Hematopoietic multipotent progenitor cell (in vitro differentiated cells): ENCODE measurements at places on chromosomes 2 and 18.
A peak's percentile ranks its signal among the peaks of the same experiment; 100 is the strongest.

GRCh38 chr2:64192664-64193105, 48.5 kb upstream of the PELI1 start:
- DNase-seq, result no peak

DNA sequence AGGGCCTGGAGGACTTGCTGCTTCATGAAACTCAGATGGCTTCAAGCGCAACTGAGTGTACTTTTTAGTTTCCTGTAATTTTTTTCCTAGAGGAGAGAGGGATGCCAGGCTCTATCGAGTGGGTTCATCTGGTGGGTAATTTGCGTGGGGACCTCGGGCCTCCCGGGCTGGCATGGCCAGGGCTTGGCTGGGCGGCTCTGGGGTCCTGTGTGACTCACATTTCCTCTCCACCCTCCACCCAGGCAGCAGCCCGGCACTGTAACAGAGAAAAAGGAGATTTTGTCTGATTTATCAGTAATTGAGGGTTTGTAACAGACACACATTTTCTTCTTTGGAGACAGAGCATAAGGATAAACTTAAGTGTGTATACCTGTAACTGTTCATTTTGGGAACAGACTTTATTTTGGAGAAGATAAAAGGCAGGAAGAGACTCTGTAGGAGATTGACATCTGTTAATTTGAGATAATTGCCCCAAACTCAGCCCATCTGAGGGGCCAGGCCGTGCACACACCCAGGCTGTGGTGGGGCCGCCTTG, 64.3 kb downstream of the NFATC1 start:
- no peak for DNase-seq

DNA sequence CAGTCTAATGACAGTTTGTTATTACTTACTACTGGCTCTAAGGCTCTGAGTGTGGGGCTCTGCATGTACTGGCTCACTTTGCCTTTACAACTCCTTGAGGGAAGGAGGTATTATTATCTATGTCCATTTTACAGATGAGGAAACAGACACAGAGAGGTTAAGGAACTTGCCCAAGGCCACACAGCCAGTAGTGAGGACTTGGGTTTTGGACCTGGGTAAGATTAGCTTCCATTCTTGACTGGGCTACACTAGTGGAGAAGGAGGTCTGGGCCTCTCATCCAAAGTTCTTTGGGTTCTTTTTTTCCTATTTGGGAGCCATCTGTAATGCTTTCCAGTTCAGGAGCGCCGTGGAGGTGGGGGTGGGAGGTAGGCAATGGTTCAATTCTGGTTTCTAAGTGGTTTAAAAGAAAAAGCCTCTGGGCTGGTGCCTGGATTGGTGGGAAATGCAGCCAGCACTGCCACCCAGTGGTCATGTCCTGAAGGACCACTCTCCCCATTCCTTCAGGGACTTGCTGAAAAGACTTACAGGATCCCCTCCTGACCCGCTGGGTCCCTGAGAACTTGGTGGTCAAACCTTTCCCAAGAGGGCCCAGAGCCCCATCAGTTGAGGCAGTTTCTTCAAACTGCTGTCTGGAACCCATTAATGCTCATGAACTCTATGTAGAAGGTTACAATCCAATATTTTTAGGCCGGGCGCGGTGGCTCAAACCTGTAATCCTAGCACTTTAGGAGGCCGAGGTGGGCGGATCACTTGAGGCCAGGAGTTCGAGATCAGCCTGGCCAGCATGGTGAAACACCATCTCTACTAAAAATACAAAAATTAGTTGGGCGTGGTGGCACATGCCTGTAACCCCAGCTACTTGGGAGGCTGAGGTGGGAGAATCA, 38.6 kb upstream of the NOTO start:
- peak; percentile 75 for DNase-seq

DNA sequence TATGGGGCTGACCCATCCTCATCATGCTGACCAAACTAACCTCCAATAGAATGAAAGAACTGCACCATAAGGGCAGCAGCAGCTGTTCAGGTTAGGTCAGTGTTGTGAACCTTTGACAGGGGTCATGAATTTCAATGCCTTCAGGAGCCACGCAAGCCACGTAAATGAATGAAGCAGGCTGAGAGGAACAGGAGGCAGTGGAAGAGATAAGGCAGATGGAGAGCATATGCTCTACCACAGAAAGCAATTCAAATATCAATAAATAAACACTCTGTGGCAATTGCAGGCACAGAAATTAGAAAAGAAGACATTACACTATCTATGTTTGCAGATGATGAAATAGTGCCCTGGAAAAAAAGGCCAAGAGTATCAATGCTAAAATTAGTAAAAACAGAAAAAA, 56.3 kb downstream of the SCG2 start:
- no peak for DNase-seq

GRCh38 chr2:162063899-162064298, 10.1 kb downstream of the DPP4 start:
- no peak for DNase-seq

- DNase-seq, result no peak
Measured at GRCh38 chr2:187297801-187298200, 150.3 kb downstream of the CALCRL start.

DNA sequence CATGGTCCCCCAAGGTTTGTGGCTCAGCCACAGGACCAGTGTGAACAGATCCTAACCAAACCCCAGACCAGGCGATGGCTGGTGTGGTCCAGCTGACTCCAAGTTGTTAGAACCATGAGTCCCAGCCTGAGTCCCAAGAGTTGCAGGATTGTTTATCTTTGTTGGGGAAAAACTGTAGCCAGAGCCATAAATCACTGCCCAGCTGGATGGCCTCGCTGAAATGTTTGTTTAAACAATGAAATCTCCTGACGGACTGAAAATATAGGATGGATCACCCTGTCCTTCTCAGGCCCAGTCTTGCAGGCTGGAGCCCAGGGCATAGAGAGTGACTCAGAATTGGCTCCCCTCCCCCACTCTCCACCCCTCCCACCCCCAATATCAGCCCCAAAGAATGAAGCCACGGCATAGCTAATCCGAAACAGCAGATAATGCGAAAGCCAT, 36.4 kb downstream of the PKDCC start:
- DNase-seq, result no peak

- peak; percentile 17 for DNase-seq
Measured at GRCh38 chr2:190415794-190416775, 7.9 kb downstream of the MFSD6 start.

GRCh38 chr2:181104512-181105115, 124.2 kb downstream of the UBE2E3 start:
- DNase-seq, result no peak

- DNase-seq, result no peak
Measured at GRCh38 chr2:150438654-150439053, 48.8 kb downstream of the RND3 start.

DNA sequence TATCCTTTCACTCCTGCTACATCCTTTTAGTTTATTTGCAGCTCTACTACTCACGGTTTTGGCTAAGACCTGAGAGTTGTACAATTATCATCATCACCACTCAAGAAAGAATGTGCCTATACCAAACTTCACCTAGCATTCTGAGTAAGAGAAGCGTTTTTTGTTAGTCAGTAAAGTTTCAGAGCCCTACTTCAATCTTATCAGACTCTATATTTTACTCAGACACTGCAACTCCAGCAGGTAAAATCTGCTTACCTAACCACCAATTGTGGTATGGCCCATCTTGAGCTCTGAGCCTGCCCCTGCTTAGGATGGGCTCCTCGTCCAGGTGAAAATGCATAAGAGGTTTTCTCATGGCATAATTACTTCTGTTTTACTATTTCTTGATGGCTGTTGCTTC, 37.1 kb downstream of the ICOS start:
- DNase-seq, result no peak

GRCh38 chr2:134675314-134675713, 43.5 kb downstream of the TMEM163 start:
- DNase-seq, result no peak

DNA sequence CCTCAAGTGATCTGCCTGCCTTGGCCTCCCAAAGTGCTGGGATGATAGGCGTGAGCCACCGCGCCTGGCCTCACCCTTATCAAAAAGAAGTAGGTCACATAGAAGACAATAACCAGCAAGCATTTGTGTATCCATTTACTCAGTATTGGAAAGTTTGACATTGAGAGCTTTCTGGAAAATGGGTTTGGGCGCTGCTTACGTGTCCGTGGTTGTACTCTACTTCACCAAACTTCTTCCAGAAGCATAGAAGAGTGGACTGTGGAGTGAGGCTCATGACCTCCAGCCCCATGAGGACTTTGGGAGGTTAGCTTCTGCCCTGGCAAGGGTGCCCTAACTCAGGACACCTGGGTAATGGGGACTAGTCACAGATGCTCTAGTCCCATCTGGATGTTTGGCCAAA, 3.7 kb upstream of the ODC1 start:
- no peak for DNase-seq

DNA sequence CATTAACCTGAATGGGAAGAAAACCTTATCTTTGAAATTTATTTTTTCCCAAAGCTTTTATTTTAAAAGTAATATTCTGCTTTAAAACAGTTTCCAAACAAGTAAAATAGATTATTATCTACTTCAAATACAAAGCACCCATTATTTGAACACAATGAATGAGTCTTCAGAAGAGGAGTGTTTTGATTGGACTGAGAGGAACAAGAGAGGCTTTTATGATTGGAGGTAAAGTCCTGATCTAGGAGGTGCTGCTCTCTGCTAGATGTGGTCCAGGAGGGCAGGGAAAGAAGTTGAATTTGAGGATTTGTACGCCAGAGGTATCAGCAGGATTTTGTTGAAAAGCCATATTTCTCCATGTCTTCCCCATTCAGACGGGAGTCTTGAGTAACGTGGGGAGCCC, 900.7 kb downstream of the SOCS6 start:
- DNase-seq, result no peak

DNA sequence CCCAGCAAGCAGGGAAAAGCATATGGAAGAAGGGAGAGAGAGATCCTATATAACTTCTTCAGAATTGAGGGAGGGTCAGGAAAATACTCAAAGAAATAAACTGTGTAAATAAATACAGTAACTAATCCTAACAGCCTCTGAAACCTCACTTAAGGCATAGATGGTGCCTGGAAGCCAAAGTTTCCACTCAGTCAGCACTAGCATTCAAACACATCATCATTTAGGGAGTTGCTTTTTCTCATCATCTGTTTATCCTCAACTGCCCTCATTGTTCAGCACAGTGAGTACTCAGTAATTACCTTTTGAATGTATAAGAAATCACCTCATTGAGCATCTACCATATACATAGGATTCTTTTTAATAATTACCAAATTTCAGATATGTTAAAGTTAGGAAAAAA, 262.9 kb downstream of the C1D start:
- DNase-seq, result no peak

- peak; percentile 71 for DNase-seq
Measured at GRCh38 chr2:176126929-176127773, 2.4 kb upstream of the HOXD8 start.

DNA sequence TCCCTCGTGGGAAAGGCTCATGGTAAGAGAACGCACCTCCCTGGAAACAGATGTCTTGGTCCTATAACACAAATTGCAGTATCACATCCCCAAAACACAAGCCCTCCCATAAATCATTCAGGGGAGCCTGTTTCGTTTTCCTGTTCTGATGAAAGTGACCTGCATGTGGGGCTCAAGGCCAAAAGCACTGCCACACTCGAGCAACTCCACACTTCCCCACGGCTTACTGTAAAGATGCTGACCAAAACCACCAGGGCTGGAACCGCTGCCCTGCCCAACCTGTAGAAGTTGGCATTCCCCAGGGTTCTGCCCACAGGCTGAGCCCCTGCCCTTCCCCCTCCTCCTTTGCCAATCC, 139.7 kb downstream of the BCL11A start:
- DNase-seq, result peak; percentile 89

DNA sequence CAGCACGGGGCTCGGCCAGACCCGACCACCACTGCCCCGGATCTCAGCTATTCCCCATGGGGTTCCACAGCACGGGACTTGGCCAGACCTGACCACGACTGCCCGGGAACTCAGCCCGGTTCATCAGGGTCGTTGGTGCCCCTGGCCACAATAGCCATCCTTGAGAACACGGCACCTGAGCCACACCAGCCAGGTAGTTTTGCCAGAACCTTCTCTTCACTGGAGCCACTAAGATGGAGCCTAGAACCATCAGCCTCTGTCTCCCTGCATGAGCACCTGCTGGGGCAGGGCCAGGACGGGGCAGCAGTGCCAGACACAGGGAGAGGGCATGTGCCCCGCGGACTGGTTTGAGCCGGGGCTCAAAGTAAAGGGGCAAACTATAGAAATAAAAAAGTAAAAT, 11.4 kb upstream of the KCNG2 start:
- DNase-seq, result no peak

GRCh38 chr2:219133976-219134375, 26.6 kb downstream of the NHEJ1 start:
- no peak for DNase-seq

DNA sequence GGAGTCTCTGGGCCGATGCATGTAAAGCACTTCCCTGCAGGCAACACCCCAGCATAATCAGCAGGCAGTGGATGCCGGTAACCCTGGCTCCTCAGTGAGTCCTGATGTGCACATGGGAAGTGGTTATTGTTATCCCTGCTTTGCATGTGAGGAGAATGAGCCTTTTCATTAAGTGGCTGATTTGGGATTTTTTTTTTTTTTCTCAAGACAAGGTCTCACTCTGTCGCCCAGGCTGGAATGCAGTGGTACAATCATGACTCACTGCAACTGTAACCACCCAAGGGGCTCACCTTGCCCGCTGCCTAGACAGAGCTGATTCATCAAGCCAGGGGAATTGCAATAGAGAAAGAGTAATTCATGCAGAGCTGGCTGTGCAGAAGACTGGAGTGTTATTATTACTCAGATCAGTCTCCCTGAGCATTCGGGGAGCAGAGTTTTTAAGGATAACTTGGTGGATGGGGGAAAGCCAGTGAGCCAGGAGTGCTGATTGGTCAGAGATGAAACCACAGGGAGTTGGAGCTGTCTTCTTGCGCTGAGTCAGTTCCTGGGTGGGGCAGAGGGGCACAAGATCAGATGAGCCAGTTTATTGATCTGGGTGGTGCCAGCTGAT, 95.4 kb downstream of the SOCS6 start:
- DNase-seq, result no peak

DNA sequence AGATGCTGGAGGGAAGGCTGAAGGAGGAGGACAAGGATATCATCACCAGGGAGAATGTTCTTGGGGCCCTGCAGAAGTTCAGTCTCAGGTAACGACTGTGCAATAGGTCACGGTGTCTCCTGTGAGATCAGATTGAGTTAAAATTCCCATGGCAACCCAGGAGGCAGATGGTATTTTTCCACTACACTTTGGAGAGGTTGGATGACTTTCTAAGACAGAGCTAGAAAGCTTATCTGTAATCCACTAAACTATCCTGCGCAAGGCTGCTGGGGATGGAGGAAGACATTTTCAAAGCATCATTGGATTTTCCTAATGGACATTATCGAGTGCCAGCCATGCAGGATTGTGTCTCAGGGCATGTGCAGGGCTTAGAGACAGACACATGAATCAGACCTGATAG, 74.6 kb downstream of the ARMC9 start:
- no peak for DNase-seq

- DNase-seq, result no peak
Measured at GRCh38 chr2:233076749-233077148, 16.6 kb downstream of the INPP5D start.
